ENCODE measurements at places on chromosomes 1 and 21.
A peak's percentile ranks its signal among the peaks of the same experiment; 100 is the strongest.

GRCh38 chr21:24988941-24989340, 618.3 kb downstream of the MRPL39 start:
- no peak for DNase-seq

GRCh38 chr1:110927484-110928075, 36.1 kb downstream of the LRIF1 start:
- DNase-seq, result no peak

- no peak for DNase-seq
These were observed 108.8 kb downstream of the SYF2 start for GRCh38 chr1:25123551-25123950.

DNA sequence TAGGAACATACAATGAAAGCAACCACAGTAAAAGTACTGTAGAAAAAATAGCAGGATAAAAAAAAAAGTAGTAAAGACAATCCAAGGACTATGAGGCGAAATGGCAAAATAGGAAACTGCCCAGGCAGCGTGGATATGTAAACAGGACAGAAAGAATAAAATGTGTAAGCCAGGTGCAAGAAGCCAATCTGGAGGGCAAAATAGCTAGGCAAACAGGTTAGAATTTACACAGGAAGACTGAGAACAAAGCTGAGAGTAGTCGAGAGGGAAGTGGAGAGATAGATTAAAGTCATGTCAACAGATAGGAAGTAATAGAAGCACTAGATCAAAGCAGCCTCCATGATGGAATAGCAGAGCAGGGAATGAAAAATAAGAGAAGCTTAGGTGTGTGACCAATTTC, 124.2 kb upstream of the B3GALT2 start:
- DNase-seq, result no peak

DNA sequence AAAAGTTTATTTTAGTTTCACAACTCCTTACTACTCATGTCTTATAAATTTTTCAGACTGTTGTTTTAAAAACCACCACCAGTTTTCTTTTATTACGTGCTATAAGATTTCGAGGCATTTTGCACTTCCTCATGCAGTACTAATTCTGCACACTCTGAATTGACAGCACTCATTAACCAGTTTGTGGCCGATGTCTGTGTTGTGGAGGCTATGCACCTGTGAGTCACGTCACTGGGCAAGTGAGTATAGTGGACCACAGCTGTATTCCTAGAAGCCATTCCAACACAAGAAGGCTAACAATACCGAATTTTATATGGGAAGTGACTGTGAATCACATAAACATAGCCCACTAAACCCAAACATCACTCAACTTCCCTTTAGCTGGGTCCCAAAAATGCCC, 21.0 kb upstream of the SPATA6 start:
- no peak for DNase-seq

DNA sequence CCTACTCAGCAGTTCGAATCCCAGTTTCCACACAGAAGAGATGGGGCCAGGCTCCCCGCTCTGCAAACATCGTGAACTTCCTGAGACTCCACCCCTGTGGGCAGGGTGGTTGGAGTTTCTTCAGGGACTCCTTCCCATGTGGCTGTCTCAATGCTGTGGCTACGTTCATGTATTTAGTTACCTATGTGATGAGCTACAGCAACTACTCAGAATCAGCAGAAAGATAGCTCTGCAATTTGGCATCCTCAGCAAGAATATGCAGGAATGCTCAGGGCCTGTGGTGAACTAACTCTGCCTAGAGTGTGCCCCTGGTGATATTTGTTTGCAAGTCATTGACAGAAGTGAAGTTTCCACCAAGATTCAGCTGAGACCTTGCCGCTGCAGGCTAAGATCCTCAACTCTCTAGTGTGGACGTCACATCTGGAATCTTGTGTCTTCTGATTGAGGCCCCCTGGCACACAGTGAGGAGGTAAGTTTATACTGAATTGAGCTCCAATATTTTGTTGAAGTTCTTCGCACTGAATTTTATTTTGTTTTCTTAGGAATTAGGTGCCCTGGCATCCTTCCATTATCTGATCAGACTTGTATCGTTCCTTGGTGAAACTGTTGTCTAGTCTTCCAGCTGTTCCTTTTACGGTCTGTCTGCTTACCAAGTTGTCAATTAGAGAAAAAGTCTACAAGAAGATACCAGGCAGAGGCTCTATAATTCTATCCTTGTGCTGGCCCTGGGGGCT, 8.2 kb upstream of the GLRX2 start:
- no peak for DNase-seq

- DNase-seq, result no peak
These were observed 659.9 kb upstream of the RGS18 start for GRCh38 chr1:191498318-191498717.

DNA sequence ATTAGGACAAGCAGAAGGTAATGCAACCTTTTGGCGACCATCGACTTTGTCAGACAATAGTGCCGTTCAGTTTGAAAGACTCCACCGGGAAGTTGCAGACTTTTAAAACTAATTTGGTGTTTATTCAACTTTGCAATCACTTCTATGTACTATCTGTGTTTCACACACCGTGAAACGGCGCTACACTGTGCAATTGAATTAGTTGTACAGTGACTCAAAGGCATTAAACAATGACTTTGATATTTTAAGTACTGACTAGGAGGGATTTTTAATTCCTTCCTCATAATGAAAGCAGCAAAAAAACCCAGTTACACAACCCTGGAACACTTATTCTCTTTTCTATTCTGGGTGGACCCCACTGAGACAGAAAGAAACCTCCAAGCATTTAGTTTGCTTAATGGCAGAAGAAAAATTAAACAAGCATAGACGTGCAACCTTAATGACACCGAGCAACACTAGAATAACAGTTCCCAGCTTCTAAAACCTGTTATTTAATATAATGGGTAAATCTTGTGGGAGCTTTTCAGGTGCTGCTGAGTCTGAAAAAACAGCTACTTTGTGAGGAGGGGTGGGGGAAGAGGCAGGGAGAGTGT, 176.8 kb downstream of the LMO4 start:
- no peak for DNase-seq

DNA sequence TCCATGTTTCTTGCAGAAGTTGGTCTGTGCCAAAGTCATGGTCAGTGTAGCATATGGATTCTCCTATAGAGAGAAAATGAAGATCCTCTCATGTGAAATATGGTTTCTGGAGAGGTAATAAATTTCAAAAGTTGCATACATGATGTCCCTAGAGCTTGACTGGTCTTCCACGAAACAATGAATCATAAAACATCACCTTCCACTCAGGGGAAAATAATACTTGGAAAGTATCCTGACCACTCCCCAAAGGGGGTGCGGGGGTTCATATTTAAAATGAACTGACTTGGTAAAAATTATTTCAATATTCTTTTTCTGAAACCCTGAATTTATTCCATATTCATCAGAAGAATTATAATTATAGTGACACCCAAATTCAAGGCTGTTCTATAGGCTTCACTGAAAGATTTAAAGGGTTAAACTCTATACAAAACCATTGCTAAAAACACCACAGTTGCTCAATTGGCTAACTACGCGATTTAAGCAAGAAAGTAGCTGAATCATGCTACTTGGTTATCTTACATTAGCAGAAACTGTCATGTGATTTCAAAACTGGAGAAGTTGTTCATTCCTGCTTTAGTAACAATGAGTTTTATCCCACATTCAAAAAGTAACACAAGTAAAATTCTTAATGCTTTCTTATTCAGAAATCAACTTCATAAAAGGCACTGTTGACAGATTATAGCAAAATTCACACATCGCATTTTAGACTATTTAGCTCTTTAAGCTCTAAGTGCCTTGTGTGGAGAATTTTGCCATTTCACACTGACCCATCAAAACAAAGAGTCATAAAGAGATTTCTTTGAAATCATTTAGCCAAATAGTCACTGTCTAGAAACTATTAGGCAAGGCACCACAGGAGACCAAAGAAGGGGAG, 5.3 kb downstream of the CREG1 start:
- DNase-seq, result peak; percentile 75

- DNase-seq, result no peak
These were observed 55.9 kb upstream of the GRHL3 start for GRCh38 chr1:24263211-24263610.

DNA sequence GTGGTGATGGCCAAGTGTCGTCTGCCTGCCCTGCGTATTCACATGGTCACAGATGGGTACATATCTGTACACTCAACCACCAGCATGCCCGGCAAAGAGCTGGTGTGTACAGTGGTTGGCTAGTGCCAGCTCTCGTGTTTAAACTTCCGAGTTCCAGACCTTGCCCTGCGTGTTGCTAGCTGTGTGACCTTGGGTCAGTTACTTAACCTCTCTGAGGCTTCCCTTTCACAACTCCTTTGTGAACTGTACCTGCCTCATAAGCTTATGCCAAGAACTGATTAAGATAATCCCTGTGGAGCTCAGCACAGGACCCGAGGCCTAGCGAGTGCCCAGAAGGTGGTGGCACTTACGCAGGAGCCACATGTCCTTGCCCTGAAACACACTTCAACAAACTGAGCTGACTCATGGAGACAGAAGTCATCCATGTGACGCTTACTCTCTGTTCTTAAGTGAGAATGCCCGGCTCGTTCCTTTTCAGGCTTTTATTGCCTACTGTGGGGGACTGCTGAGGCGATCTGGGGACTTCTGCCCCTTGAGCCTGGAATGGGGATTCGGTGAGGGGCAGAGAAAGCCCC, 55.4 kb downstream of the ALPL start:
- DNase-seq, result peak; percentile 9

- peak; percentile 39 for DNase-seq
These were observed 2.1 kb downstream of the C8B start for GRCh38 chr1:56963667-56964066.

- DNase-seq, result no peak
These were observed 75.8 kb downstream of the CASZ1 start for GRCh38 chr1:10720635-10721034.

- no peak for DNase-seq
These were observed 8.5 kb upstream of the USP1 start for GRCh38 chr1:62428351-62428750.

DNA sequence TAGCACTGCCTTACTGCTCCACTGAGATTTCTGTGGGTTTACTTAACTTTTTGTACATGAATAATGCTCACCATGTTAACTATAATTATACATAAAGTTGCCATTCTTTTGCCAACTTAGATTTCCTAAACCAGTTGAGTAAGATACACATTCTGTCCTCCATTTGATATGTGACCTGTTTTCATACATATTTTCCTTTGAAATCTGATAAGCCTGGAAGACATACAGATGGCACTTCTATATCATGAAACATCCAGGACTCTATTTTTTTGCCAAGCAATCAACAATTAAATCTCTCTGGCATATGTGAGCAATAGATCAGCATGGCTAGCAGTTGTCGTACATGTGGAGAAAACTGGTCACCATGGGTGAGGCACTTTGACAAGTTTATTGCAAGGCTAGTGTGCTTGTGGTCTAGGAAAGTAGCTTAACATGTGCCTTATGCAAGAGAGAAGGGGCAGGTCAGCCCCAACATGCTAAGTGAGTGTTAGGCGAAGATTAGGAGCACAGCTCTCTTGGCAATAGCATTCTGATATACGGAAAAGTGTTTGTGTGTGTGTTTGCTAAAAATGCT, 14.2 kb downstream of the PRRX1 start:
- DNase-seq, result peak; percentile 92

DNA sequence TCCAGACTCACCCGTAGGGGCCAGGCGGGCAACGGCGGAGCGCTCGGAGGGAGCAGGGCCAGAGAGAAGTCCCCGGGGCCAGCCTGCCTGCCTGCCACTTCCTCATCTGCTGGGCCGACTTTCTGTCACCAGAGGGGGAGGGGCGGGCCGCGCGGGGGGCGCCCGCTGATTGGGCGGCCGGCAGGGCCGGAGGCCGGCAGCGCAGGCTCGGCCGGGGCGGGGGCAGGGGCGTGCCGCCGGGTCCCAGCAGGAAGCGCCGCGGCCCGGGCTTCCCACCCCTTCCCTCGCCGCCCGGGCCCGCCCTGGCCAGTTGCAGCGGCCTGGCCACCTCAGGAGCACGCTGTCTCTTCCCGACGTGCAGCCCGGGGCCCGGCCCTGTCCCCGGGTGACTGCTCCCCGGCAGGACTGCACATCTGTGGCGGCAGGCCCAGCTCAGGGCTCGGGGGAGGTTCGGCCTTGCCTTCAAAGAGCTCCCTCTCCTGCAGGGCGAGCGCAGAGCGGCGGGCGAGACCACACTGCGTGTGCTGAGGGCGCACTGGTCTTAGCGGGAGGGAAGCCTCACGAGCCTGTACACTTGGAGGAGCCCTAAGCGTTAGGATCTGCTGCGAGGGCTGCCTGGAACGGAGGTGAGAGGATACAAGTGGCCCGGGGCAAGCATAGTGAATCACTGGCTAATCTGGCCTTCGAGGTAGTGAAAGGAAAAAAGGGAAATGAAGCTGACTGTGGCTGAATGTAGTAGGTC, at the start of gene ELOVL1:
Gene ELOVL1 (minus strand): TSS at position 108 of the 742 bp plus-strand sequence. CDS start 2,402 bp downstream, outside the sequence.
- DNase-seq, result peak; percentile 82

DNA sequence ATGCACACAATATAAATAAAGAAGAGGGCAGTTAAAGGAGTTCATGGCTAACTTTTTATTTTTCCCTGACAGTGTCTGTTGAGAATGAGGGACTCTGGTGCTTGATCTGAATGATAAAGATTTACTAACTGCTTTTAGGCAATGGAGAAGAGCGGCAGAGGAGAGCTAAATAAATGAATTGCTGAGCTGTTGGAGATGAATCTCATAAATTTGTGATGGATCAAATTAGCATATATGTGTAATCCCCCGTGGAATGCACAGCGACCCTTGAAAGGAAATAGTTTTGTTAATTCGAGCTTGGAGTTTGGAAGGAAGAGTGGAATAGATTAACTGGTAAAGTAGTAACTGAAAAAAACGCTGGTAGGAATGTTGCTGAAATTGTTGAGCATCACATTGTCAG, 40.2 kb downstream of the HMCN1 start:
- DNase-seq, result no peak

DNA sequence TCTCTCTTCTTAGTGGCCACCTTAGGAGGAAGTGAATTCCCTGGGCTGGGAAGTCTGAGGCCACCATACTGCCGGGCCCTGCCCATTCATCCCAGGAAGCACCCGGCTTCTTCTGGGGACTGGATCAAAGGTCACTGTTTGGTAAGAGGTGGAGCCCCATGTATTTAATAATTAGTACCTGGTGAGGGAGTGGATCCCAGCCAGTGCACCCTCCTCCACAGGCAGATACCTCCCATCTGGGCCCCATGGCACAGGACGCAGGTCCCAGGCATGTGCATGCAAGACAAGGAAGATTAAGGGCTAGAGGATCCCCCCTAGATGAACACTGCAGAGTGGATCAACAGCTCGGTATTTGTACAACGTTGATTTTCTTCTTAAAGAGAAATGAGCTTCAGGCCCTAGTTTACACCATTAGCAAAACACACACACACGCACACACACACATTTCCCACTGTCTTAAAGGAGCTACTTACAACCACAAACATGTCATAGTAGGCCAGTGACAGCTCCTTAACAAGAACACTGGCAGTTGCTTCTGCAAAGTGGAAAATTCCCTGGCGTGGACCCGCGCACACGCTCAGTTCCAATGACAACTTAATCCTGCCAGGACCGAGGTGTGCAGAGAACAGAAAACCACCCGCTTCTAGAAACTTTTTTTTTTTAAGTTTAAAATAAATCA, 90.7 kb downstream of the MRPL37 start:
- peak; percentile 77 for DNase-seq

- DNase-seq, result no peak
These were observed 395.2 kb upstream of the LYPLAL1 start for GRCh38 chr1:218778257-218779126.

- DNase-seq, result no peak
These were observed 248.3 kb downstream of the AKT3 start for GRCh38 chr1:243601720-243602119.

Measured in AG10803 (cell line).